Esophagus squamous epithelium (tissue), 5 donors: ENCODE measurements at places on chromosomes 16 and 17.

- no peak for DNase-seq
These were observed 14.8 kb downstream of the VAC14 start for GRCh38 chr16:70786020-70786755.

GRCh38 chr16:48075398-48075797, 80.4 kb downstream of the ABCC12 start:
- no peak for DNase-seq

DNA sequence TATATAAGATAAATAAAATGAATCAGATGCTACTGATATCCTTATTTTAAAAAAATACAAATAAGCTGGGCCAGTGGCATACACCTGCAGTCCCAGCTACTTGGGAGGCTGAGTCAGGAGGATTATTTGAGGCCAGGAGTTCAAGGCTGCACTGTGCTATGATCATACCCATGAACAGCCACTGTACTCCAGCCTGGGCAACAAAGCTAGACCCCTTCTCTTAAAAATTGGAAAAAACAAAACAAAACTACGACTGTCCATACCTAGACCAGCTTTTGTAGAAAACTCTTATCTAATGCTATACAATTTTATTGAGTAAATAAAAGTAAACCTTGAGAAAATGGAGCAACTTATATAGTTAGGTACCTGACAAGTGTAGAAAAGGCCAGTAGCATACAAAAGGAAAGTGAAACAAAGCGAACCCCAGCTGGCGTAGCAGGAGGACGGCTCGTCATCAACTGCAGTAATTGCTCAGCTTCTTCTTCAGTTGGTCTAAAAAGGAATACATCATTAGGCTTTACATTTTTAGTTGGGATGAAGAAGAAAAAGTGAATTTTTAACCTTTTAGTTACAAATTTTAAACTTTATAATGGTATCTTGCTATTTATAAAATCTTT, 23.6 kb downstream of the INTS2 start:
- DNase-seq, result no peak

DNA sequence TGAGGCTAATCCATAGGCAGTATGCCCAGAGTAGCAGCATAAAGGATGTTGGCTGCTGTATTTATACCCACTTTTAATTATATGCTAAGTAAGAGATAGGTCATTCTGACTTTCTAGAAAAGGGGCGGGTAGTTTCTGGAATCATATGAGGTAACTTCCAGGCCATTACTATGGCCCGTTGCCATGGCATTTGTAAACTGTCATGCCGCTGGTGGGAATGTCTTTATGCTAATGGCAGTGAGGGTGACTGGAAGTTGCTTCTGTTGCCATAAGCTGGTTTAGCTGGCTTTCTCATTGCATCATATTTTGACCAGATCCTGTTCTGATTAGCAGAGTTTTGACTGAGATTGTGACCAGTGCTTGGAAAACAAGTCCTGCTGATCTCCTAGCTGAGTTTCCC, 929.6 kb upstream of the CDH8 start:
- DNase-seq, result no peak

- DNase-seq, result no peak
These were observed 24.7 kb upstream of the KIFC3 start for GRCh38 chr16:57826706-57827625.

- DNase-seq, result no peak
These were observed 48.0 kb downstream of the ABCC6 start for GRCh38 chr16:16175296-16175695.

DNA sequence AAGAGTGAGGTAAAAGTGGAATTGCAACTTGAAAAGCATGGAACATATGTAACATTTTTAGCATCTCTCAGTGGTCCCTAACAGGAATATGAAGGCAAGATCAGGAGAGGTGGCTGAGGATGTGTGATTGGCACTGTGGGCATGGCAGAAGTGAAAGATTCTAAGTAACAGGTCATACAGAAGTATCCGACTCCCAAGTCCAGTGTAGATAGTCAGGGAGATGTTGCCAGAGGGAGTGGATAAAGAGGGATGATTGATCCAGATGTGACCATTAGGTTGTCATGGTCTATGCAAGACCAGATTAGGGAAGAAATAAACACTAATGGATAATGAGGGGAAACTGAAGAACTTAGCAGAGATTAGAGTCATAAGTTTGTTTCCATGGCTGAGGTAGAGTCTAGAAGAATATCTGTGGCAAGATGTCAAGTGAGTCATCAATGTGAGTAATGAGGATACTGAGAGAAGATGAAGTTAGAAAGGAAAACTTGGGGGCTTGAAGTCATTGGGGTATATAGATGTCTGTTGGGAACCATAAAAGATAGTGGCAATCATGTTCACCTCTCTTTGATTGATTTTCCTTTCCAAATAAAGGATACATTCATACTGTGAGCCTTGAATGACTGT, 23.9 kb upstream of the CAPNS2 start:
- no peak for DNase-seq
